Epithelial cell of esophagus (primary cell): ENCODE measurements at places on chromosomes 4 and X.

- no peak for DNase-seq
These were observed 1057.8 kb downstream of the DMD start for GRCh38 chrX:32153585-32153984.

GRCh38 chrX:69535661-69536060, 31.5 kb downstream of the NALF2 start:
- DNase-seq: no peak

DNA sequence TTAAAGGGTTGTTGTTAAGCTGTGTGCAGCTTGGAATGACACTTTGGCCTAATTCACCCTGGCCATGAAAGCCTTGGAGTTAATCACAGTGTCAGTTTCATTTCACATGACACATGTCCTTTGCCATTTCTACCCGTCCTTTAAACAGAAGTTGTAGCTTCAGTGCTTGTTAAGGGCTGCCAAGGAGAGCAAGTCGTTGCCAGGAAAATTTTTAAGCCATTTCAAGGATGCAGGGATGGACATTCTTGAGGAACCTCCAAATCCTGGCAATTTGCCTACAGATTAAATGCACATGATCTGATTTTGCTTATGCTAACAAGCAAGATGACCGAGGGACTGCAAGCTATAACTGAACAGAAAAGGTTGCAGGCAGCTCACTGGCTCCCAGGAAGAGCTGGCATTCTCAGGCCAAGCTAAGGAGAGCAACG, 40.5 kb downstream of the SETD7 start:
- no peak for DNase-seq

- no peak for DNase-seq
These were observed 93.6 kb downstream of the LNX1 start for GRCh38 chr4:53497487-53498244.

- no peak for DNase-seq
These were observed 53.0 kb upstream of the NKX1-1 start for GRCh38 chr4:1459081-1459721.

DNA sequence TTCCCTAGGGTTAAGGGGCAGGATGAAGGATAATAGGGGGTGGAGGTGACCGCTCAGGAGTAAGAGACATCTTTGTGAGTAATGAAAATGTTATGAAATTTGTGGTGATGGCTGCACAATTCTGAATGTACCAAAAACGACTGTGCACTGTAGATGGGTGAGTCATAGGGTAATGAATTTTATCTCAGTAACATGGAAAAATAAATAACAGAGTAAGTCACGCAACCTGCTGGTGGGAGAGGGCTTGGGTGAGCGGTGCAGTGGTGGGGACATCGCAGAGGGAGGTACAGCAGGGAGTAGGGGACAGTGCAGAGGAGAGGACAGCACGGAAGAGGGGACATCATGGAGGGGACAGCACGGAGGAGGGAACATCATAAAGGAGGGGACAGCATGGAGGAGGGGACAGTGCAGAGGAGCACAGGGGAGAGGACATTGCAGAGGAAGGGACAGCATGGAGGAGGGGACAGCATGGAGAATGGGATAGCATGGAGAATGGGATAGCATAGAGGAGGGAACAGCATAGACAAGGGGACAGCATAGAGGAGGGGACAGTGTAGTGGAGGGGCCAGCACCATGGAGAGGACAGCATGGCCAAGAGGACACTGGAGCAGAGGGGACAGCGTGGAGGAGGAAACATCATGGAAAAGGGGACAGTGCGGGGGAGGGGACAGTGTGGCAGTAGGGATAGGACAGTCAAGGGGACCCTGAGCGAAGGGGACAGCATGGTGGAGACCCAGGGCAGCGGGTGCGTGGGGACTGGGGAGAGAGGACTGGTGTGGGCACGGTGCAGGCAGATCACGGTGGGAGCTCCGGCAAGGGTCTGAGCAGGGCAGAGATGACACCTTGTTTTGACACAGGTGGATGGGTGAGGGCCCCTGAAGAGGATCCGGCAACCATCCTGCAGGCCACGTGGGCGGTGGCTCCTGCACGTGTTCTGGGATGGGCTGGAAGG, 68.5 kb upstream of the MXD4 start:
- peak; percentile 76 for DNase-seq

DNA sequence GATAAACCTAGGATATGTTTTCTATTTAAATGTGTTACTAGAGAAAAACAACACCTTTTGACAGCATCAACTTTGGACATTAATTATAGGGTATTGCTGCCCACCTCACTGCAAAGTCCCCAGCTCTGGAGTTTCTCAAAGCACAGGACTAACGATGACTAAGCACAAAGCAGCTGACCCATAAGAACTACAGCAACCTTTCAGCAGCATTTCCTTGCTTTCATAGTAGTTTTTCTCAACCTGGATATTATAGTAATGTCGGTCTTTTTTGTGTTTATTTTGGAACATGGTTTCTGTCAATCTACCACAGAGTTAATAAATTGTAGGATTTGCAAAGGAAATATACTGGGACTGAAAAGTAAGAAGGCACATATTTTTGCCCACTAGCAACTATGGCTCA, 21.5 kb downstream of the HHIP start:
- DNase-seq: no peak

DNA sequence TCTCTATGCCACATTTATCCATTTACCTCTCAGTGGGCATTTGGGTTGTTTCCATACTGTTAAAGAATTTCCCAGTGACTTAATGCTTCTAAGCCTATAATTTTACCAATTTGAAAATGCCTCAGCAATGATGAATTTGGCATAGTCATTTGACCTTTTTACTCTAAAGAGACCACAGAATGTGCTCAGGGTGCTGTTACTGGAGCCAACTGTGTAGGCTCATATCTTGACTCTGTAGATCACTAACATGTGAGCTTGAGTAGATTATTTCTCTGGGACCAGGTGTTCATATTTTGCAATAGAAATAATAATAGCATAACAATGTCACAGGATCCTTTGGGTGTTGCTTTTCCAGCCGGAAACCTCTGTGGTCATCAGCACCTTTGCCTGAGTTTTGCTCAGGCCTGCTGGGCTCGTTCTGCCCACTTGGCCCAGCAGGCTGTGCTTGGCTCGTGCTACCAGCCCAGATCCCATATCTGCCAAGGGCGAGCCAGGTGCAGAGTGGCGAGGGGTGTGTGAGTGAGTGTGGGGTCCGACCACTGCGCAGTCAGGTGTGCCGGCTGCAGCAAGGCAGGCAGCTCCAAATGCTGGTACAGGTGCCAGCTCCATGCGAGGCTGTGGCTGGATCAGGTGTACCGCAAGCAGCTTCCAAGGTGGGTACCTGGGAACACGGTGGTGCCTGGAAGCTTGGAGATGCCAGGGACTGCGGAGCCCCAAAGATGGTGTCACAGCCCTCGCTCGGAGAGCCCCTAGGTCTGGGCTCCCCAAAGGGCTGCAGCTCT, 70.6 kb upstream of the ANK2 start:
- DNase-seq: peak; percentile 14

DNA sequence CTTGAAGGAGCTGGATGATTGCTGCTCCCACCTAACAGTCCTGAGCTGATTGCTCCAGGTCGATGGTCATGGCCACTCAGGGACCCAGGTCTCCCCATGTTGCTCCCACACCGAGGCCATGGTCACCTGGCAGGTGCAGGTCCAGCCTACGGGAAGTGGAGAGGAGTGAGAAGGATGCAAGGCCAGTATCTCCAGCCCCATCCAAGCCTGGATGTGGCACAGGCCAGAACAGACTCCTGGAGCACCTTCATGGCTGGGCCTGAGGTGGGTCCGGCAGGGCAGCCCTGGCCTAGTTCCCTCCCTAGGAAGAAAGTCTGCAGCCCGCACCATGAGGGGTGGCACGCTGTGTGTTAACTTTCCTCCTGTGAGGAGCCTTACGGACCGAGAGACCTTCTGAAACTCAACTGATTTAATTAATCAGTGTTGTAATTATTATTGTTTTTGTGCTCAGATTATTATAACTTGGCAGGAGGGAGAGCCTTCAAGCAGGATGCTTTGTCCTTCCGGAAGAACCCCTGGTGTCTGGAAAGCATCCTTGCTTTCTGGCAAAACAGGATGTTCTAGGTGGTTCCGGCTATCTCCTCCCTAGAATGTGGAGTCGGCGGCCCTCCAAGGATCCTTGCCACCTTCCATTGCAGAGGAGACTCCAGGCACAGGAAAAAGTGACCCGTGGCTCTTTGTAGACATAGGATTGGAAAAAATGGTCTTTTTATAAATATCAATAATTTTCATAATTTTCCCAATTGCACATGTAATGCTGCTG, 92.3 kb upstream of the ADRA2C start:
- DNase-seq: no peak

GRCh38 chr4:60884587-60884986, 315.5 kb upstream of the ADGRL3 start:
- no peak for DNase-seq

DNA sequence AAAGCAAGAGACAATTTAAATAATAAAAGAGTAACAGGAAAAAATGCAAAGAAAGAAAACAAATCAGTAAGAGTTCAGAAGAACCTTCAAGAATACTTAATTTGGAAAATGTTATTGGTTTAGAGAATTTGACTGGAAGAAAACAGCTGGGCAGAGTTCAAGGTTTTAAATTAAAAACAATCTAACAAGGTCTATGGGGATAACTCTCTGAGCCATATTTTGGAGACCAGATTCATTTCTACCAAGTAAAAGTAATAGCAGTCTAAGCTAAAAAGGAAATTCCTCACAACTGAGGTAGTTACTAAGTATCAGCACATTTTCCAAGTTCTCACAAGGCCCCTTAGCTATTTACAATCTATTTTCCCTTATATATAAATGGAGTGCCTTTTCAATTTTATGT, 82.4 kb upstream of the TFDP3 start:
- DNase-seq: no peak
